ENCODE measurements at places on chromosomes 16 and 17.

GRCh38 chr16:18834864-18835263, 33.5 kb upstream of the ARL6IP1 start:
- DNase-seq, result no peak

- no peak for DNase-seq
These were observed 86.9 kb upstream of the HLF start for GRCh38 chr17:55177855-55178217.

DNA sequence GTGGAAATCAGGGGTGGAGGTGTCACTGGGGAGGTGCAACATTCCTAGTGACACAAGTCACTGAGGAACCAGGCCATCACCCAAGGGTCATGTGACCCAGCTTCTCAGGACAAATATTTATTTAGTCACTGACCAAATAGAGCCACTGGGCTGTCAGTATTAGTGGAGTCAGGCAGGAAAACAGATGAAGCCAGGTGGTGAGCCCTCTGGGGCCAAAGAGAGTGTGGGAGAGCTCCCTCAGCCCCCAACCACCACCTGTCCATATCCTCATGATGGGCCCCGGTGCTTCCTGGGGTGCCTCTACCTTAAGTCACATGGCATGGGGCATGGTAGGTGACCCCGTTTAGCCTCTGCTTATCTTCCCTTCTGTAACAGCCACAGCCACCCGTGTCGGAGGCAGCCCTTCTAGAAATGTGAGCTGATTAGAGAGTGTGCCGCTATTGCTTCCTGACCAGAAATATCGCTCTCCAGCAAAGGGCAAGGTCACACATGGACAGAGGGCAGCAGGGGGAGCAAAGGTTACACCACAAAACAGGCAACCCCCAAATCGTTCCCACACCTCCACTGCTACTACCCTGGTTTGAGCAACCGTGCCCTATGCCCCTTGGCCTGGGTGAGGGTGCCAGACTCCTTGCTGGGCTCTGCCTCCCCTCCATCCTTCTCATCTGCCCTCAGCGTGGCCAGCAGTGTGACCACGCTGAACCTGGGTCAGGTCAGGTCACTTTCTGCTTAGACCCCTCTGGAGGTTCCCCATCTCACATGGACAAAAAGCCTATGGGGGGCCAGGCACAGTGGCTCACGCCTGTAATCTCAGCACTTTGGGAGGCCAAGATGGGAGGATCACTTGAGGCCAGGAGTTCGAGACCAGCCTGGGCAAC, 8.6 kb upstream of the AKTIP start:
- no peak for DNase-seq

DNA sequence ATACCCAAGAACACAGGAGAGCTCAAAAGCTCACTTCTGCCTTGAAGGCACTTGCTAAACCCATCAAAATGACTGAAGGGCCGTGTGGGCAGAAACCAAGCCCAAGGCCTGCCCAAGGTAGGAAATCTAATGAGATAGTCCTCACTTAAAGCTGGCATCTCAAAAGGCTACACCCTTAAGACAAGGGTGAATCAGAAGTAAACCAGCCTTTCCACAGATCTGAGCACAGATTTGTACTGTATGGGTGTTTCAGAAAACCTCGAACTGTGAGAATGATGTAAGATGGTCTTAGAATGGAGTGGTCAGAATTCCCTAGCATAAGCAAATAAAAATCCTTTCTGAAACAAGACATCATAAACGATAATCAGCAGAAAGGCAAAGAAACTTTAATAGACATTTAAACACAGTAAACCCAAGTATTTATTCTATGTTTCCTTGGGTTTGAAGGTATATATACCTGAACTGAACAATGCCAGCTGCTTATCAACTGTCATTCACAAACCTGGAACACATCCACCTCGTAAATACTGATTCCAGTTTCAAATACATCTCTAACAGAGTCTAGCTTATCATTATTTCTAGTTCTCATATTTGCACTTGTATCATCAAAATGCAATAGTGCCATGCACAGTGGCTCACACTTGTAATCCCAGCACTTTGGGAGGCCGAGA, 37.8 kb downstream of the GLG1 start:
- no peak for DNase-seq

- no peak for DNase-seq
These were observed 18.1 kb downstream of the PPL start for GRCh38 chr16:4918781-4919251.

- DNase-seq, result no peak
These were observed at the start of gene RAC3 for GRCh38 chr17:82031303-82031884. TSS of gene RAC3 (plus strand) at chr17:82031678. CDS start at chr17:82031762, 84 bp downstream.

- no peak for DNase-seq
These were observed 25.1 kb downstream of the MARF1 start for GRCh38 chr16:15617901-15618300.

GRCh38 chr16:82432261-82432660, 194.5 kb upstream of the CDH13 start:
- DNase-seq, result no peak

- DNase-seq, result no peak
These were observed 485 bp downstream of the DNAJA3 start for GRCh38 chr16:4426021-4426684.

DNA sequence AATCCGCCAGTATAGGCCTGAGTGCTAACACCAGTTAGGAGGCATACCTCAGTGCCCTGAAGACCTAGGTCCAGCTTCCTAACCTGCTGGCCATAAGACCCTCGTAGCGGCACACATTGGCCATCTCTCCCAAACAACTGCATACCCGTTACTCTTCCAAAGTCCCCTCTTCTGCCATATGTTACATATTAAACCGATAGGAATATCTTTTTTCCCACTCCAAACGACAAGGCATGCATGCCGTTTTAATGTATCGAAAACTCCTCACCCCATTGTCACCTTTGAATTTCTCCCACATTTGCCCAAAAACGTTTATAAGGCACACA, 721 bp upstream of the AXIN2 start:
- no peak for DNase-seq

- no peak for DNase-seq
These were observed 46.9 kb upstream of the HNF1B start for GRCh38 chr17:37791447-37792399.

DNA sequence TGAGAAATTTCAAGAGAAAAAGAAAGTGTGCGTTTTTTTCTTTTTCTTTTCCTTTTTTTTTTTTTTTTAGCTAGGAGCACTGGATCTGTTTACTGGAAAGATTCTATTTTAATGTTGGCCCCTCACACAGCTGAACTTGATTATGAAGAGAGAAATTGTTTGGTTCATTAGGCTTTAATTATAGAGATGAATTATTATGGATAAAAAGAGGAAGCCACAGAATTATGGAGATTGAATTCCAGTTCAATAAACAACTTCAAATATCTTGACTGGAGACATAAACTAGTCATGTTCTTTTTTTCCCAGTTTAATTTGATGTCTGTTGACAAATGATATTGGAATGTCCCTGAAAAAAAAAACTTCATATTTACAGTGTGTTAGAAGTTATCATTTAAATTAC, 152.0 kb upstream of the HS3ST3A1 start:
- no peak for DNase-seq

DNA sequence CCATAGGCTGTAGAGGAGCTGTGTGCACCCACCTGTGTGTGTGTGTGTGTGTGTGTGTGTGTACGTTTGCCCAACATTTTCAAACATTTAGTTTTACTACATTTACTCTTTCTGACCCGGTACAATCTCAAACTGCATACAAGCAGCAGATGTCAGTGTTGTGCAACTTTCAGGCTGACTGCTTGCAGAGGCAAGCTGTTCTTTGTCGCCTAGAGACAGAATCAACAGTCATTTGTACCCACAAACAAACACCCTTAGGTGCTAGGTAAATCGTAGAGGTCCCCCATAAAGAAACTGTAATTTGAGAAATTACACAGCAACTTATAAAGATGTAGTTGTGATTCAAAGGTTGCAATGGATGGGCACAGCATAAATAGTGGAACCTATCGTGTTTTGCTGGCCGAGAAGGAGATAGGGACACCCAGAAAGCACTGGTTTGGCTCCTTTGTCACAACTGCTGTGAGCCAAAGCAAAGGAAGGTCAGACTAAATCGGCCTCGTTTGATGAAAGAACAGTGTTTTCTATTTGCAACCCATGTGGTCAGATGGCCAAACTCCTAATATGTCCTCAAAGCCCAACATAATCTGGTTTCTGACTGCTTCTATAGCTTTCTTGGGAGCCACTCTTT, 478.4 kb downstream of the TOX3 start:
- DNase-seq, result no peak

DNA sequence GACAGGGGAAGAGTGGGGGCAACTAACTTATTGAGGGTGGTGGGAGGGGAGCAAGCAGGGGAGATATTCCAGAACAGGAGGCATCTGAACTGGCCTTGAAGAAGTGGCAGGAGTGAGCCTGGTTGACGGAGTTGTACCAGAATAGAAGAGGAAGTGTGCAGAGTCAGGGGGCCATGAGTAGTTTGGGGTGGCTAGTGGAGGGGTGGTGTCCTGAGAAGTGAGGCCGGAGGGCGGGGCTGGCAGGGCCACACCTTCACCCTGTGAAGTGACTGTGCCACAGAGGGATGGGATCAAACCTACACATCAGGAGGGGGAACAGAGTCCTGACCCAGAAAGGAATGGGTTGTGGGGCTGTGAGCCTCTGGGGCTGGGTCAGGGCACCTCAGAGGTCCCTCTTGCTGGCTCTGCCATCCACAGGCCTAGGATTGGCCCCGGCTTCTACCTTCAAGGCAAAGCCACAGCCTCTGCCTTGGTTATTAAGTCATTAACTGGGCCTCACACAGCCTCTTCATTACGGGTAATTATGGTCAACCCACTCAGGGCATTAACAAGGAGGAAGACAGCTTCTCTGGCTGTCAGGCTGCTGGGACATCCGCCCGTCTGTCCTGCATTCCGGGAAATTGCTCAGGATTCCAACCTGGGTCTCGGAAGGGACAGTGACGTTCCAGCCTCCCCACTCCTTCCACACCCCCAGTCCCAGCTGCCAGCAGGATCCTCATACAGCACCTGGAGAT, 12.7 kb downstream of the SPNS2 start:
- no peak for DNase-seq

DNA sequence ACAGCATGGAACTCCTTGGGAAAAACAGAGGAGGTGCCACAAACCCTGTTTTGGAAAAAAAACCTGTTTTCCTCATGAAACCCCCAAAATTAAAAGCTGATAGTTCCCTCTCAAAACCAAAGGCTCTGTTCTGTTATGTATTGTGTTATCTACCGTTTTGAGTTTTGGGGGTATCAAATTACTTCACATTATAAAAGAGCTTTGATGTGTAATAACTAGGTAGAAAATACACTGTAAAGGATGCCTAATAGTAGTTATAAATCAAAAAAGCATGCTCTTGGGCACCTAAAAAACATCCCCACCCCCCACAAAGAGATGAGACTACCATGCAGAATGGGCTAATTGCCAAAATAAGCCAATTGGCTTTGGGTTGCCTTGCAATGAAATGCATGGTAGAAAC, 30.8 kb downstream of the C16orf54 start:
- DNase-seq, result no peak

GRCh38 chr17:61399131-61400065, at the start of gene TBX2:
TSS of gene TBX2 (plus strand) at chr17:61399843. CDS start at chr17:61400177, 334 bp downstream.
- no peak for DNase-seq

DNA sequence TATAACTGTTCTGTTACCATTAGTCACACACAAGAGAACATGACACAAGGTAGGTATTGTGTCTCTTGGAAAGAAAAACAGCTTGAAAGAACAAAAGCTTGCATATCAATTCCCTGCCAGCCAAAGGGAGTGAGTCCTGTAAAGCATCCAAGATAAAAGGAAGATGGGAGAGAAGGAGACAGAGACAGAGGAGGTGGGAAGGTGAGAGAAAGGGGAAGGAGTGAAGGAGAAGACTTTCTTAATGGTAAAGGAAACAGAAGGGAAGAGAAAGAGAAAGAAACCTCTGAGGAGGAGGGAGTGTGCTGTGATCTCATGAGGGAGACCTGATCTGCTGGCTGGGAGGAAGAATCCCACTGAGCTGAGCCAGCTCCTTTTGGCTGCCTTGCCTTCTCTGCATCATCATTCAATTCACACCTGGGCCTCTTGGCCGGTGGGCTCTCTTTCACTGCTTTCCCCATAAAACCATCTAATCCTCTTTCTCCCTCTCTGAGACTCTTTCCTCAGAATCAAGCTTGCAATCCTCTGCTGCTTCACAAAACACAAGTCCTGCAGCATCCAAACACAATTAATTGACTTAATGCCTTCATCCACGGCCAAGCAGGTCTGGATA, 271.6 kb downstream of the ABCC12 start:
- DNase-seq, result no peak

GRCh38 chr16:22297871-22298733, 893 bp downstream of the POLR3E start:
- peak; percentile 38 for DNase-seq

- DNase-seq, result peak; percentile 76
These were observed 3.3 kb upstream of the PPP1R1B start for GRCh38 chr17:39623356-39623950.

DNA sequence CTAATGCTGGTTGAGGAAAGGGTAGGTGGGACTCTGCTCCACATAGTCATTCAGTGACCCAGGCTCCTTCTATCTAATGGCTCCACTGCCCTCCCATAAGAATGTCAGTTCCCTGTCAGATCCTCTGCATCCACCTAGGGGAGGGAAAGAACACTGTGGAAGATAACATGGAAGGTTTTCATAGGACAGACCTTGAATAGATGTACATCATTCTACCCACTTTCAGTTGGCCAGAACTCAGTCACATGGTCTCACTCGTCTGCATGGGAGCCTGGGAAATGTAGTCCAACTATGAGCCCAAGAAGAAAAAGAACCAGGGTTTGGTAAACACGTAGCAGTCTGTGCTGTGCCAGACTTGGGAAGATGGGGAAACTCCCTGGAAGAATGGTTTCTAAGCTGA, 27.1 kb upstream of the SCNN1B start:
- DNase-seq, result no peak

DNA sequence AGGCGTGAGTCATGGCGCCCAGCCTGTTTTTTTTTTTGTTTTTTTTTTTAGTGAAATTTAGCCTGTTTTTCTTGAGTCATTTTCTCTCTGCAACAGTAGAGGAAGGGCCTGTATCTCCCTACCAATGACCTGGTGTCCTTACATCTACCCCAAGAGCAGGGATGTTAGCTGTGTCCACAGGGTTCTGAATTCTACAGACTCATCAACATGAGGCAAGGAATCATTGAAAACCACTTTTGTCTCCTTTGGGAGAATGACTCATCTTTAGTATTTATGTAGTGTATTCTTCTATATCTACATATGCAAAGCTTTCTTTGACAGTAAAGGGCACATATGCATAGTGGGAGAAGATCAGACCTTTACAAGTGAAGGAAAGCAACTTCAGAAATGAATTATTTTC, 105.3 kb downstream of the SPECC1 start:
- DNase-seq, result no peak

- no peak for DNase-seq
These were observed at the start of gene SDK2 for GRCh38 chr17:73644145-73645049. TSS of gene SDK2 (minus strand) at chr17:73644445. CDS start at chr17:73644088, 357 bp downstream.

GRCh38 chr17:46011711-46012505, 12.9 kb downstream of the STH start:
- DNase-seq, result no peak

- no peak for DNase-seq
These were observed 142.9 kb downstream of the USP31 start for GRCh38 chr16:23006380-23006779.

GRCh38 chr17:18916816-18917500, 35.0 kb upstream of the SLC5A10 start:
- DNase-seq, result no peak

- DNase-seq, result no peak
These were observed 5.0 kb downstream of the RCVRN start for GRCh38 chr17:9900044-9900594.
